ENCODE measurements at places on chromosomes 5 and 9.

DNA sequence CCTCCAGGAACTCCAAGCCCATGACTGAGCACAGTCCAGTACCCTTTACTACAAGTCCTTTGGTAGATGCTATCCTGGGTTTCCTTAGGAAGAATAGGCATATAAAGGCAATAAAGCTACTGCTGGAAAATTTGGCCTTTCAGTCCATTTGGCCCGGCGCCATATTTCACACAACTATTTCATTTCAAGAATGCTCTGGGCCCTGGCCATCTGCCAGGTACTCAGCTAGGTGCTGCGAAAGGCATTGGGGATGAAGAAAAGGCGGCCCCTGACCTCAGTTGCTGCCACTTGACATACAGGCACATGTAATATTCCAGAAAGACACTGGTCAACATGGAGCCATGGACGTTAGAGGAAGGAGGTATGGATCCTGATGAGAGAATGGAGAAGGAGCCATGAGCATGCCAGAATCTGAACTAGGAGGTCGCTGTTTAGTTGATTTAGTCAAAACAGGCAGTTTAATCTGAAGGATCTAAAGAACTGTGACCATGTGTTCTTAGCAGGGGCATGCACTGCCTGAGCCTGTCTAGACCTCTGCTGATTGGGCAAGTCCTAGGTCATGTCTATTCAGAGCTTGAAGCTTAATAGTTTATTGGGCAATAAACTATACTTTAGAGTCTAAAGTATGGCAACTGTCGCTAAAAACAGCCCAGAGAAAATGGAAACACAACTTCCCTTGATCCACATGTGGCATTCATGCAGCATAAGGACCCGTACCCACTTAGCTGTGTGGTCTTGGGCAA is 149.3 kb downstream of the MELK start:
- no peak for DNase-seq

- DNase-seq, result no peak
Measured at GRCh38 chr9:7841831-7842230, 42.3 kb upstream of the DMAC1 start.

GRCh38 chr9:124266826-124267201 is 9.1 kb downstream of the NEK6 start:
- no peak for DNase-seq

GRCh38 chr5:582936-583635 is 29.1 kb upstream of the CEP72 start:
- no peak for DNase-seq

DNA sequence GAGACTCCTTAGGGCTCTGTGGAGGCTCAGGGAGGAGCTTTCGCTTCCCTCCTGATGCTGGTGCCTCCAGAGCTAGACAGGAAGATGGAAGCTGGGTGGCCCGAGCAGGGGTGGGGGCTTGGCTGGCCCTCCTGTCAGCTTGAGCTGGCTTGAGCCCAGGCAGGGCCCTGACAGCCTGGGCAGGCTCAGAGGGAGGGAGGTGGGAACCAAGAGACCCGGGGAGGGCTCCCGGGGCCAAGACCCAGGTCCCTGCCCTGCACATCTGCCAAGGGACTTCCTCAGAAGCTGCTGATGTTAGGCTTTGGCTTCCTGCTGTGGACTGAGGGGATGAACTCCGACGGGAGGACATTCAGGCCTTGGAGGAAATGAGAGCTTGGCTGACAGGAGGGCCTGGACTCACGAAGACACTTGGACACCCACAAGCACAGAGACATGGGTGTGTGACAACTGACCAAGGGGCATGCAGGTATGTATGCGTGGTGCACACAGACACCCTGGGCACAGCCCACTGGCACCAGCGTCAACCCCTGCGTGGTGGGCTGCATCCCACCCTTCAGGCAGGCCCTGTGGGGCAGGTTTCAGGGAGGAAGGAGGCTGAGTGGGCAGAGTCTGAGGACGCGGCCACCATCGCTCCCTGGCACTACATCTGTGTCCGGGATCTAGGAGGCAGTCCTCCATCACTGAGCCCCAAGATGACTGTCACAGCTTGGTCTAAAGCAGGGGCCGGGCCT is 1.7 kb upstream of the LTC4S start:
- no peak for DNase-seq

DNA sequence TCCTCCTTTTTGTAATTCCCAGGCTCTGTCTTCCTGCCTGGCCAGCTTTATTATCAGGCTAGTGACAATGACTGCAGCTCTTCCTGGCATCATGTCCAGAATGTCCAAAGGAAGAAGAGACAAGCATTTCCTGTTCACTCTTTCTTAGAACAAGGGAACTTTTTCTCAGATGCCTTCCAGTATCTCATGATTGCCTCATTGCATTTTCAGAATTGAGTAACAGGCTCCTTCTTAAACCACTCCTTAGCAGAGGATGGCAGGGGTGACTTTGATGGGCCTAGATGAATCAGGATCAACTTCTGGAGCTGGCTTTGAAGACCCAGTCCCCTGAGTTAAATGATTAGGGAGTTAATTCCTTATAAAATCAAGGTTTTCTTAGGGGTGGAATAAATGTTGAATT is 92.9 kb upstream of the RASGRF2 start:
- DNase-seq, result no peak

DNA sequence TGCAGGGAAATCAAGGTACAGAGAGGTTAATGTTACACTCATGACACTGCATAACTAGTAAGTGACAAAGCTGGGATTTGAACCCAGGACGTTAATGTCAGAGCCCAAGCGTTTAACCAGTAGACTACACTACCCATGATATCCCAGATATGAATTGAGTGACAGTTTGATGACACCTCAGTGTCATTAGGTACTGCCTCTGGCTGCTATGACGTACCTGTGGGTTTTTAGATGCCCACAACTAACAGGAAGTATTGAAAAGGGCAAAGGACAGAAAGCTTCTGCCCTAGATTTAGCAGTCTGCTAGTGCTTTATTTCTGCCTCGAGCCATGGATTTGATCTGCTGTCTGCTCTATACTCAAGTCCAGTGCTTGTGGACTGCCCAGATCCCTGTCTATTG is 56.2 kb downstream of the GLRA1 start:
- DNase-seq, result no peak

- no peak for DNase-seq
Measured at GRCh38 chr5:148083203-148083602, 19.4 kb downstream of the SPINK5 start.

GRCh38 chr9:16718296-16718695 is 152.2 kb downstream of the BNC2 start:
- DNase-seq, result no peak

- no peak for DNase-seq
Measured at GRCh38 chr5:2864515-2865105, 113.1 kb upstream of the IRX2 start.

GRCh38 chr5:67206929-67207328 is 10.3 kb upstream of the CD180 start:
- DNase-seq, result no peak

GRCh38 chr5:51685419-51685818 is 302.2 kb downstream of the ISL1 start:
- DNase-seq, result no peak

- DNase-seq, result no peak
Measured at GRCh38 chr5:111227226-111227782, 3.1 kb downstream of the CAMK4 start.

- no peak for DNase-seq
Measured at GRCh38 chr5:149961957-149962409, 1.4 kb downstream of the SLC26A2 start.

GRCh38 chr5:132859889-132860437 is 6.3 kb downstream of the GDF9 start:
- DNase-seq, result no peak

DNA sequence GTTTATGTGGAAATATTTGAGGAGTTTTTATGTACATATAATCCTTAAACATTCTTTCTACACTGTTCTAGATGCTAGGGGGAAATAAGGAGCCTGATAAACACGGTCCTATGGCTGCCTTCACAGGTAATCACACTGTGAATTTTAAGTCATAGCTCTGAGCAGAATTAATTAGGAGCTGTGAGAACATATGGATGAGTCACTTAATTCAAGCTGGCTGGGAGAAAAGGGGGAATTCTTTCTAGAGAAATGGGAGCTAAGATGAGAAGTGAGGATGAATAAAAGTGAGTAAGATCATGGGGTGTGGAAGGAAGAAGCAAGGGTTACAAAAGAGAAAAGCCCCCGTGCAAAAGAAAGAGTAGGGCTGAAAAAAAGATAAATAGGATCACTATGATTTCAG is 290.8 kb downstream of the DNAH5 start:
- DNase-seq, result no peak

- DNase-seq, result no peak
Measured at GRCh38 chr5:153080940-153081339, 409.5 kb upstream of the GRIA1 start.

DNA sequence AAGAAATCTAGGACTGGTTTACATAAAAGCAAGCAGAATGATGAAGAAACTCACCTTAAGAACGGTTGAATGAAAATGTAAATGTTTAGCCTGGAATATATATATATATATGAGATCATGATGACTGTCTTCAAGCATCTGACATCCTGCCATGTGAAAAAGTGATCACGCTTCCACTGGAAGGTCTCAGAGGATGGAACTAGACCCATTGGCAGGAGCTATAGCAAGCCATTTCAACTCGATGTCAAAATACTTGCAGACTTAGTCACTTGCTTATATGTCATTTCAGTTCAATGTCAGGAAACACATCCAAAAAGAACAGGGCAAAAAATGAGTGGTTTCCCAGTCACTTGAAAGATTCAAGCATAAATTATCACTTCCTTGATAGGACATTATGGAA is 22.2 kb upstream of the TMEM161B start:
- no peak for DNase-seq

GRCh38 chr5:126143622-126144021 is 279.6 kb upstream of the GRAMD2B start:
- no peak for DNase-seq

DNA sequence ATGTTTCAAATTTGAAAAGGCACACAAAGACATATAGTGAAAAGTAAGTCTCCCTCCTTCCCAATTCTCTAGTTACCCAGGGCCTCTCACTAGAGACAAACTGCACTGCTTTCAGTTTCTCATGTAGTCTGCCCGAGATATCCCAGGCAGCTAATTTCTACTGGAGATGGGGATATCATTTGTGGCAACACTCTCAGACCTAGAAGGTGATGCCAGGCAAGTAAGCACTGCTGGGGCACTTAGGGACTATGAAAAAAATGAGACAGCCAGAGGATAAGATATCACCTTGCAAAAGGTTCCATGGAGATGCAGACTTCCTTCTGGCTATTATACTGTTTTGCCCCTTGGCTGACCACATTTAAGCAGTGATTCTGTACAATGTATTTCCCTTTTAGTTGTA is 12.6 kb downstream of the SIL1 start:
- no peak for DNase-seq

- no peak for DNase-seq
Measured at GRCh38 chr5:55997742-55998351, 3.1 kb upstream of the IL6ST start.

DNA sequence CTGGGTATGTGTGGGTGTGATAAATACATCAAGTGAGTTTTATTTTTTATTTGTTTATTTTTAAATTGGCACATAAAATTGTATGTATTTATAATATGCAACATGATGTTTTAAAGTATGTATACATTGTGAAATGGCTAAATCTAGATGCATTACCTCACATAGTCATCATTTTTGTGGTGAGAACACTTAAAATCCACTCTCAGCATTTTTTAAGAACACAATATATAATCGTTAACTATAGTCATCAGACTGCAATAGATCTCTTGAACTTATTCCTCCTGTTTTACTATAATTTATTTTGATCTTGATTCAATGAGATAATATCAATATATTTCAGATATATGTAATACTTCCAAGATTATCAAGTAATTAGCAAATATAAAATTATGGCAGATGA is 93.9 kb upstream of the ALDH1A1 start:
- DNase-seq, result no peak

DNA sequence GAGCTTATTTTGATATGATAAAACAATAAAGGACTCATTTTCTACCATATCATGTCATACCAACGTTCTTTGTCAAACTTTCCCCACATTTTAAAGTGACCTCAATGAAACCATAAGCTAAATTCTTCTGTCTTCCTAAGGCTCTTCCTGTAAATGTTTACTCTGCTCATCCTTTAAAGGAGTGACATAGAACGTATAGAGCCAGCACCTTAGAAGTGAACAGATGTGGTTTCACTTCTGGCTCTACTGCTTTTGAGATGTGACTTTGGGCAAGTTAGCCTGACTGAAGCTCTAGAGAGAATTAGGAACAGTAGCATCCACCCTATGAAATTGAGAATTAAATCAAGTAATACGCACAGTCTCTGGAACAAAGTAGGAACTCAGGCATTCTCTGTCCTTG is 24.1 kb downstream of the SAR1B start:
- no peak for DNase-seq

DNA sequence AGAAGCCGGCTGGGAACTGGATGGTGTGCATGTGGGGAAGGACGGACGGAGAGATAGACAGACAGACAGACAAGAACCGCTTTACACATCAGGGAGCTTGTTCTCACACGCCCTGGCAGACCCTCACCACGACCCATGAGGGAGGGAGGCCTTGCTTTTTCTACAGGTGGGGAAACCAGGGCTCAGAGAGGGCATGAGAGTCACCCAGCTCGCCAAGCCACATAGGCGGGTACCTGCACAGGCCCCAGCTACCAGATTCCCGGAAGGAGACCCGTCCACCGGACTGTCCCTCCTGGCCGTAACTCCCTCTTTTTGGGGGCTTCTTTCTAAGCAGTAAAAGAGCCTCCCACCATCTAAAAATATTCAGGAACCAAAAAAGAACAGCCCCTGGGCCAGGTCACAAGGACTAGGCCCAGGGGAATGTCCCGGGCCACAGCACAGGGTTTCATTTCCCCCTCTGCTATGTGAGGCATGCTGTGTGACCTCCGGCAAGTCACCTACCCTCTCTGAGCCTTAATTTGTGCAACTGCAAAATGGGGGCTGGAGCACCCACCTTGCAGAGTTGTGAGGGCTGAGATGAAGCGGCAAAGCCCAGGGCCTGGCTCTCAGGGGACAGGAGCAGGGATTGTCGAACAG is 84.4 kb upstream of the SARDH start:
- DNase-seq, result no peak

GRCh38 chr5:135069895-135070657 is 36.0 kb upstream of the PITX1 start:
- DNase-seq, result no peak

GRCh38 chr5:56514245-56514644 is 281.1 kb upstream of the ANKRD55 start:
- no peak for DNase-seq

DNA sequence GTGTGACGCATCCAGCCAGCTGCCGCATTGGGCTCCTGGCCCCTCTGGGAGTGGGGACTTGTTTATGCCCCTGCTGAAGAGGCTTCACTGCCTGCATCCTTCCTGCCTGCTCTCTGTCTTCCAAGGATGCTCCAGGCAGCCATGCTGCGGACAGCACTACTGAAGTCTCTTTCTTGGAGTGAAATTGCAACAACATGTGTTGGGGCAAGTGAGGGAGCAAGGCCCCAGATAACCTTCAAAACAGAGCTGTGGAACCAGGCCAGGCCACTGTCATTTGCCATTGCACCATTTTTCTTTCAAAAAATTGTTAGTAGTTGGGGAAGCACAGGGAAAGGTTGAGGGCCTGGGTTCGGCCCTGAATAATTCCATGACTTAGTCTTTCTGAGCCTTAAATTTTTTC is 169.6 kb upstream of the ADRA1B start:
- no peak for DNase-seq

- no peak for DNase-seq
Measured at GRCh38 chr5:149526845-149527590, 24.2 kb downstream of the CSNK1A1 start.

GRCh38 chr5:109844695-109845094 is 155.0 kb downstream of the MAN2A1 start:
- DNase-seq, result no peak

- no peak for DNase-seq
Measured at GRCh38 chr5:95087816-95088317, 197.0 kb downstream of the MCTP1 start.

All from ascending aorta (tissue), 2 donors.